ENCODE measurements at places on chromosomes 3 and 15. TPM values are rescaled to one million over a fixed set of nuclear protein-coding genes. Genes with fewer than 3 reads are reported as not detected.

GRCh38 chr3:93855401-93855800 lies 118.3 kb downstream of the PROS1 start:
- H3K36me3 ChIP-seq = no peaks in the 10 kb centered on the region
- DNase-seq = no peak
- H3K4me3 ChIP-seq = no peak overlapping the region
- H3K27me3 ChIP-seq = no peaks in the 10 kb centered on the region

- H3K4me1 ChIP-seq = peaks cover 45% of the 10 kb centered on the region
- peak overlapping the region; percentile 20 for H3K4me3 ChIP-seq
- no peaks in the 10 kb centered on the region for H3K27me3 ChIP-seq
Observed at GRCh38 chr3:15356176-15356575, 23.8 kb upstream of the SH3BP5 start.

- no peaks in the 10 kb centered on the region for H3K36me3 ChIP-seq
- no peak overlapping the region for H3K27ac ChIP-seq
- H3K27me3 ChIP-seq = no peaks in the 10 kb centered on the region
- no peak overlapping the region for H3K4me3 ChIP-seq
Observed at GRCh38 chr3:144390786-144391185, 419.2 kb downstream of the DIPK2A start.

DNA sequence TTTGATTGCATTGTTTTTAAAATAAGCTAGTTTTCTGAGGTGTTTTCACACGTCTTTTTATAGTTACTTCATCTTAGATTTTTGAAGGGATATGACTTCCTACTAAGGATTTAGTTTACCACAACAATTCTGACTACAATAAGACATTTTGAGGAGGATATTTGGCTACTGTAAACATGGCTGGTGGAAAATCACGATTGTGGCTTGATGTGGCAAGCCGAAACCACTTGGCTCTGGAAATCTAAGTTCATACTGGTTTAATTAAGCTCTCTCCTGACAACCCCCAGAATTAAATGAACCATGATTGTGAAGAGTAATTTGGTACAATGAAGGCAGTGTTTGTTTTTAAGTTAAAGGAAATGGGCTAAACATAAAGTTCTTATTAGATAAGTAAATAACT lies 30.8 kb downstream of the ST3GAL6 start:
- DNase-seq = no peak
- H3K27ac ChIP-seq = no peak overlapping the region
- H3K27me3 ChIP-seq = peaks cover 22% of the 10 kb centered on the region
- no peak overlapping the region for H3K4me3 ChIP-seq
- H3K36me3 ChIP-seq = no peaks in the 10 kb centered on the region

DNA sequence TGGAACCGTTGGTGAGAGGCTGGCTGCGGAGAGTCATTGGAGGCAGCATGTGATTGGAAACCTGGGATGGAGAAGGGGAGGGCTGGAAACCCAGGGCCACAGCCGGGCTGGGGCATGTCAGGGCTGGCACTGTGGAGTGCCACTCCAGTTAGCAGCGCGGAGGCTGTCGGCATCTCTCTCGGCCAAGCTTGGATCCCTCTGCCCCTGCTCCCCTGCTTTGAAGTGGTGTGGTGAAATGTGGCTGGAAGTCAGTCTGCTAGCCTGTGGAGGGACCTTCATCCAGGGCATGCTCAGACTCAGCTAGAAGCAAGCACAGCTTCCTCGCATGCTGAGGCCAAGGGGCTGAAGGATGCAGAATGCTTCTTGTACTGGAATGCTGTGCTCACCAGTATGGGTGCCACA lies 13.5 kb downstream of the SLCO3A1 start:
- DNase-seq = no peak
- peaks cover 5% of the 10 kb centered on the region for H3K27me3 ChIP-seq
- peaks cover 14% of the 10 kb centered on the region for H3K36me3 ChIP-seq

DNA sequence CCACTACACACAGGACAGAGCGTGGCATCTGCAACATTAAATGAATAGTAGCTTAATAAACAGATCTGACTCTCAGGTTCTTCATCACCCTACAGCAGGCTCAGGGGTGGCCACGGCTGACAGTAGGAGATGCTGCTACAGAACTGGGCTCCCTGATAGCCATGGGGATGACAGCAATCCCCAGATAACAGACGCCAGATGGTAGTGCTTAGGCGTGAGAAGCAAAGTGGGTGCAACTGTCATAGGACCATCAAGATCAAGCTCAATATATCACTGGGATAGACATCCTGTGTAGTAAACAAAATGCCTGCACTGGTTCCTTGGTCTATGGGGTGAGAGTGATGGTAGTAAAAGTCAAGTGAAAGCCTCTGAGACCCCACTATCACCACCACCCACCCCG lies 2.6 kb upstream of the TPRA1 start:
- no peaks in the 10 kb centered on the region for H3K27me3 ChIP-seq
- no peak overlapping the region for H3K27ac ChIP-seq
- no peak overlapping the region for H3K4me3 ChIP-seq
- DNase-seq = no peak
- H3K4me1 ChIP-seq = peaks cover 43% of the 10 kb centered on the region
- no peaks in the 10 kb centered on the region for H3K36me3 ChIP-seq

DNA sequence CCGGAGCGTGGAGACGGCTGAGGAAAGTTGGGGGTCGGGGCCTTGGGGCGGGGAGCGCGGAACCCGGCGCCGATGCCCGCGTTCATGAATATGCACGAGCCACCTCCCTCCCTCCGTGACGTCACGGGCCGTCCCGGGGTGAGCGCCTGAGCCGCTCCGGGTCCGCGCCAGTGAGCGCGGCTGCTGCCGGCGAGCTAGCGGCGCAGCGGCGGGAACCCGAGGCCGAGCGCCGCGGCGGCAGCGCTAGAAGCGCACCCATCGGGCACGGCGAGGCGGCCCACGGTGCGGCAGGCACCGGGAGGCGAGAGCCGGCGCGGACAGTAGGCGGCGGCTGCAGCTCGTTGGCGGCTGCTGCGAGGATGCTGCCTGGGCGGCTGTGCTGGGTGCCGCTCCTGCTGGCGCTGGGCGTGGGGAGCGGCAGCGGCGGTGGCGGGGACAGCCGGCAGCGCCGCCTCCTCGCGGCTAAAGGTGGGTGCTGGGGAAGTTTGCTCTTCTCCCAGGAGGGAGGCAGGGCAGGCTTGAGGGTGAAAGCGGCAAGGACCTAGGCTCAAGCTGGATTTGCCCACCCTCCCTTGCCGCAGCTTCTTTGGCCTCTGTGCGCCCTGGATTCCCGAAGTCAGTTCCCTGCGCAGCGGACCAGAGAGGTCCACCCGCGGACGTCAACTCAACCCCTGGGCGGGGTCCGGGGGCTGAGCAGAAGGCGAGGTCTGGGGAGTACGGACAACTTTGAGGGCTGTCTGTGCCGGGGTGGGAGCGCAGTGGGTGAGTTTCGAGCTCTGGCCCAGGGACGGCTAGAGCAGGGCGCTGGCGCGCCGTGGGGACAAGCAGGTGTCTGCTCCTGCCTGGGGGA lies at the start of gene CLSTN2:
Gene CLSTN2 (plus strand): TSS at position 170 of the 850 bp plus-strand sequence.
- no peak within 1 kb of the TSS for H3K27ac ChIP-seq
- no peaks in the 10 kb centered on the region for H3K36me3 ChIP-seq
- H3K27me3 ChIP-seq = peaks cover 47% of the 10 kb centered on the region
- no peak within 1 kb of the TSS for H3K4me3 ChIP-seq
- peaks cover 11% of the 10 kb centered on the region for H3K4me1 ChIP-seq

- H3K27ac ChIP-seq = no peak overlapping the region
- H3K36me3 ChIP-seq = no peaks in the 10 kb centered on the region
- H3K27me3 ChIP-seq = no peaks in the 10 kb centered on the region
- H3K4me1 ChIP-seq = peaks cover 8% of the 10 kb centered on the region
- no peak overlapping the region for H3K4me3 ChIP-seq
Observed at GRCh38 chr3:42741796-42742195, 31.3 kb downstream of the CCDC13 start.

DNA sequence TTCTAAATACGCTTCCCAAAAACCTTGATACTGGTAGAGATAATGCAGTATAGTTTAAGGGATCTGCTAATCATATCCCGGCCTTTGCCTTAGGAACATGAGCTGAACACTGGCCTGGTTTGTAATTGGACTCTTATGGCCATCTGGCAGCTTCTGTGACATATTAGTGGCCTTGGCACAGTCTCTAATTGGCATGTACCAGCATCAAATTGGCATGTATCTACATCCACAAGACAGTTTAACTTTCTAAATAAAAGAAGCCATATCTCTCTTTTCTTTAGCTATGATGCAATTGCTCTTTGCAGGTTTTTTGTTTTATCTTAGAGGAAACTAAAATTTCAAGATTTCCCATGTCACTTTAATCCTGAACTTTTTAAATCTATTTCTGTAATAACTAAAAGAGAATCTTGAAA lies 44.6 kb upstream of the FILIP1L start:
- no peak overlapping the region for H3K27ac ChIP-seq
- peaks cover 55% of the 10 kb centered on the region for H3K36me3 ChIP-seq
- no peak overlapping the region for H3K4me3 ChIP-seq
- H3K4me1 ChIP-seq = no peaks in the 10 kb centered on the region

DNA sequence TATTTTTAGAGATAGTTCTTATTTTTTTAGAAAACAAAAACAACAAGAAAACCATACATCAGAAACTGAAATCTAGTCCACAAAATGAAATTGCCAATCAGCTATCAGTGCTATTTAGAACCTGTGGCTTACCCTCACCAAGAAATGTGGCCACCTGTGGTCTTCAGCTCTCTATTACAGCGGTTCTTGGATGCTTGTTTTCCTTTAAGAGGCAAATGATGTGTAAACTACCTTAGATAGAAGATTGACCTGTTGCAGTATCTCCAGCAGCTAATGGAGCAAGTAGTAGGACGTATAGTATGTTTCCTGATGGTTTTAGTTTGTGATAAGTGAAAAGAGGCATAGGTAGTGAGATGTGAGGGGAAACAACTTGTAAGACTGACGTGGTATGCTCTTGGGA lies 21.2 kb downstream of the TFG start:
- H3K4me3 ChIP-seq = no peak overlapping the region
- H3K27ac ChIP-seq = no peak overlapping the region
- peaks cover 52% of the 10 kb centered on the region for H3K36me3 ChIP-seq
- no peak for DNase-seq
- H3K4me1 ChIP-seq = peaks cover 23% of the 10 kb centered on the region

DNA sequence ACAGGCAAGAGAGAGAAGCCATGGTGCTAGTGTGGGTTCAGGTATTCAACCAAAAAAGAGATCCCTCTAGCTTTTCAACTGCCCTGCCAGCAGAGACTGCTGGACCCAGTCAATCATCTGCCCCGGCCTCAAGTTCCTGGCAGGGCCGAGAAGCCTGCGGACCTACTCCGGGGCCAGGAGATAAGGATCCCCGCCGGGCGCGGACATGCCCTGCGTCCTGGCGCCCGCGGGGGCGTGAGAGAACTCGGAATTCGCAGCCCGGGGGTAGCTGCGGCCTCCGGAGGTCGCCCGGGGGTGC lies 821 bp upstream of the MAGI1 start:
- peak overlapping the region; percentile 42 for H3K4me3 ChIP-seq
- H3K4me1 ChIP-seq = peaks cover 11% of the 10 kb centered on the region
- H3K36me3 ChIP-seq = no peaks in the 10 kb centered on the region
- peaks cover 56% of the 10 kb centered on the region for H3K27me3 ChIP-seq
- no peak for DNase-seq

GRCh38 chr15:80732818-80733217 lies 37.7 kb downstream of the ABHD17C start:
- H3K4me1 ChIP-seq = no peaks in the 10 kb centered on the region
- DNase-seq = no peak
- no peak overlapping the region for H3K27ac ChIP-seq
- H3K36me3 ChIP-seq = no peaks in the 10 kb centered on the region
- no peaks in the 10 kb centered on the region for H3K27me3 ChIP-seq

GRCh38 chr3:20401253-20401652 lies 215.2 kb upstream of the SGO1 start:
- H3K36me3 ChIP-seq = no peaks in the 10 kb centered on the region
- no peak overlapping the region for H3K4me3 ChIP-seq
- no peak for DNase-seq
- H3K4me1 ChIP-seq = no peaks in the 10 kb centered on the region
- H3K27me3 ChIP-seq = no peaks in the 10 kb centered on the region

DNA sequence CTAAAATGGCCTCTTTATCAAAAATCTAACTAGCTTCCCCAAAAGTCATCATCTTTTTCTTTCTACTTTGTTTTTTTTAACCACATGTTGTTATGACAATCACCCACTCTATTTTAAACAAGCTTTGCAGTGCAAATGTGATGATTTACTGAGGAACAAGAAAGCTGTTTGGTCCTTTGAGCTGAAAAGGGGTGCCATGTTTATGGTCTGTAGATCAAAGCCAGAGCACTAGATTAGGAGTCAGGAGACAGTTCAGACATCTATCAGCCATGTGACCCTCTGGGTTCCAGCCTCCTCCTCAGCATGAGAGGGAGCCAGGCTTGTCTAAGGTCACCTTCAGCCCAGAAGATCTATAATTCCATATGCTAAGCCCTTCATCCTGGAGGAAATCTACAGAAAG lies 65.9 kb downstream of the RPL22L1 start:
- no peak overlapping the region for H3K4me3 ChIP-seq
- no peaks in the 10 kb centered on the region for H3K4me1 ChIP-seq
- no peak for DNase-seq
- H3K27ac ChIP-seq = no peak overlapping the region
- H3K27me3 ChIP-seq = peaks cover 32% of the 10 kb centered on the region
- no peaks in the 10 kb centered on the region for H3K36me3 ChIP-seq

IL20RB gene
- total RNA-seq = 2.1 TPM

FBXL2 gene
- total RNA-seq = not detected

PATL2 gene
- 27.4 TPM for total RNA-seq

FMN1 gene
- not detected for total RNA-seq
